GM20000 (cell line): ENCODE measurements at places on chromosomes 13 and 19.

GRCh38 chr19:29372091-29372415 is 153.7 kb upstream of the VSTM2B start:
- no peak for DNase-seq

- peak; percentile 52 for DNase-seq
These were observed 10.2 kb downstream of the DHRS12 start for GRCh38 chr13:51793570-51794271.

DNA sequence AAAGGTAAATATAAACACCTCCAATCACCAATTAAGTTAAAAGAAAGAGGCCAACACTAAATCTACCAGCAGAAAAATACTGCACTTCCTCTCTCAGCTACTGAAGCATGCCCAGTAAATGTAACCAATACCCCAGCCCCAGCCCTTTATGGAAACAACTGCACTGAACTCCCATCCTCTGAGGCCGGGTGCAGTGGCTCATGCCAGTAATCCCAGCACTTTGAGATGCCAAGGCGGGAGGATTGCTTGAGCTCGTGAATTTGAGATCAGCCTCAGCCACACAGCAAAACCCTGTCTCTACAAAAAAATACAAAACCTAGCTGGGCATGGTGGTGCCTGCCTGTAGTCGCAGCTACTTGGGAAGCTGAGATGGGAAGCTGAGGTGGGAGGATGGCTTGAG is 221.6 kb upstream of the SOX21 start:
- DNase-seq, result no peak

GRCh38 chr19:30851646-30852045 is 479.5 kb downstream of the ZNF536 start:
- no peak for DNase-seq

GRCh38 chr19:28028881-28029444 is 1184.0 kb downstream of the UQCRFS1 start:
- no peak for DNase-seq
